ENCODE measurements at places on chromosomes 6 and 20.

GRCh38 chr6:144052488-144052887 is 42.9 kb downstream of the SF3B5 start:
- DNase-seq = no peak

- DNase-seq = no peak
Measured at GRCh38 chr20:48608756-48609155, 219.0 kb downstream of the PREX1 start.

DNA sequence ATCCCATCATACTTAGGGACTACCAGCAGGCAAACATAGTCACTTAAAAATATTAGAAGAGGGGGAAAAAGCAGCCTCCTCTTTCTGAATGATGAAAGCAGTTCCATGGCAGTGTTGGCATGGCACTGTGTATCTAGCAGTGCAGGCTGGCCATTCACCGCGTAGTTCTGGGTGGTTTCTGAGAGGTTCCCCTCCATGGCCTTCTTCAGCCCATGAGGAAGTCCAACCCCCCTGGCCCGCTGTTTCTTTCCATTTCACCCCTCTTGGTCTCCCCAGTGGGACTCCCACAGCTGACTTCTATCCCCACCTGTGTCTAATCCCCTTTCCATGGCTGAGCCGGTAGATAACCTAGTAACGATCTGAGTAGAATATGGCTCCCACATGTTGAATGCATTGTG is 17.0 kb downstream of the PPARD start:
- DNase-seq = no peak

DNA sequence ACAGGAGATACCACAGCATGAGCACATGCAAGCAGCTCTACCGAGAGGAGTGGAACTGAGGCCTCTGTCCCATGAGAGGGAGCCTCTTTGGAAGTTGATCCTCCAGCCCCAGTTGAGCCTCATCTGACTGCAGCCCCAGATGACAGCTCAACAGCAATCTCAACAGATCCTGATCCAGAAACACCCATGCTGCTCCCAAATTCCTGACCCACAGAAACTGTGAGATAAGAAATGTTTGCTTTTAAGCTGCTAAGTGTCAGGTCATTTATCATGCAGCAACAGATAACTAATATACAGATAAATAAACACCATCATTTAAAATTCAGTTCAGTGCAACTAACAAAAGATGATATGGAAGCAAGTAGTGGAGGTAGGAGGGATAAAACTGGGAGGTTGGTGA is 4.8 kb upstream of the ARFGEF2 start:
- no peak for DNase-seq

- DNase-seq = no peak
Measured at GRCh38 chr6:149691201-149691600, 26.7 kb downstream of the LATS1 start.

DNA sequence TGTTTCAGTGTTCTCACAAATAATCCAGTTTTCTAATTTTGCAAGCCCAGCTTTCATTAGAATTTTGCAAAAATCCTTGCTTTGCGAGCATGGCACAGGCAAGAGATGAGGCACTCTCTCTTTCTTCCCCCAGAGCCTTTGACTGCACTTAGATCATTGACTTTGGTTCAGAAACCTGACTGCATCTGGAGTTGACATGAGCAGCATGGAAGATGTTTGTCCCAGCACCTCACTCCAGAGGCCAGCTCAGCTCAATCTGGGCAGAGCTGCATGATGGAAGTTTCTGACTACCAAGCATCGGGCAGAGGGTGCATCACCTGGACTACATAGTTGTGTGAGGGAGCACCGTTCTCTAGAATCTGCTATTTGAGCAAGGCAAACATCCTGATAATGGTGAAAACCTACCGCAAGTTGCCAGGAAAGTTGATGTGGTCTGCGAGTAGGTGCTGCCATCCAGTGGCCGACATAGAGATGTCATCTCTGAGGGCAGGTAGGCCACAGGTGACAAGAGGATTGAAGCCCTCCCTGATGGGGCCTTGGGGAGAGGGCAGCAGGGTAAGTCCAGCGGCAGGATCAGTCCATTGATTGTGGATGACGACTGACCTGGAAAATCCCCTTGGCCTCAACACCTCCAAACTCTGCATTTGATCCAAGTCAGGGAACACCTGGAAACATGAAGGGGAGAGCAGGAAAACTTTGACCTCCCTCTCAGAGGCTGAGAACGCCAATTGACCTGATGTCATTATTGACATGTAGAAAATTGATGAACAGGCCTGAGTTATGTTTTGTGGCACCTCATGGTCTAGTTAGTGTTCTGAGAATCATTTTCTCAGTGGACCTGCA is 3.8 kb upstream of the LPA start:
- no peak for DNase-seq

GRCh38 chr6:78484198-78485064 is 382.9 kb upstream of the IRAK1BP1 start:
- DNase-seq = no peak

- no peak for DNase-seq
Measured at GRCh38 chr6:44942201-44942600, 385.9 kb upstream of the RUNX2 start.

DNA sequence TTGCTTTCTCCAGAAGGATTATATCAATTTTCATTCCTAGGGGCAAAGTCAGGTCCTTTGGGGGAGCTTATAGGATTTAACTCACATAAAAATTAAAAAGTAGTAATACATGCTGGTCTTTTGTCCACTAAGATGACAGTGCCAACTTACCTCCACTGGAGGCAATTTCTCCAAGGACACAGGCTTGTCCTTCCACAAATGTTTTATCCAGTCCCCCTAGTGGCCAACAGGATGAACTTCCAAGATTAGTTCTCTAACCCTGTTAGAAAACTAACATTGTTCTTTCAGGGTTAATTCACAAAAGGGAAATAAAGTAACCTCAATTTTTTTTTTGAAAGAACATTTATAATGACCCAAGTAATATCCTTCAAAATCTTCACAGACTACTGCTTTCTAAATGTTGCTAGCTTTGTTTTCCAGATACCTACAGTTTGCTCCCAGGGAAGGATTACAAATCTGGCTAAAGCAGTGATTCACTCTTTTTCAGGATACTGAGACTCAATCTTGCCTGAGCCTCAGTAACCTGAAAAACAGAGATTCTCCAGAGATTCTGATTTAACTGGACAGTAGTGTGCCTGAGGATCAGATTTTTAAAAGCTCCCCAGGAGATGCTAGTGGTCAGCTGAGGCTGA is 31.7 kb upstream of the UBR2 start:
- DNase-seq = no peak

- peak; percentile 71 for DNase-seq
Measured at GRCh38 chr20:50572938-50573777, 63.0 kb downstream of the PTPN1 start.

DNA sequence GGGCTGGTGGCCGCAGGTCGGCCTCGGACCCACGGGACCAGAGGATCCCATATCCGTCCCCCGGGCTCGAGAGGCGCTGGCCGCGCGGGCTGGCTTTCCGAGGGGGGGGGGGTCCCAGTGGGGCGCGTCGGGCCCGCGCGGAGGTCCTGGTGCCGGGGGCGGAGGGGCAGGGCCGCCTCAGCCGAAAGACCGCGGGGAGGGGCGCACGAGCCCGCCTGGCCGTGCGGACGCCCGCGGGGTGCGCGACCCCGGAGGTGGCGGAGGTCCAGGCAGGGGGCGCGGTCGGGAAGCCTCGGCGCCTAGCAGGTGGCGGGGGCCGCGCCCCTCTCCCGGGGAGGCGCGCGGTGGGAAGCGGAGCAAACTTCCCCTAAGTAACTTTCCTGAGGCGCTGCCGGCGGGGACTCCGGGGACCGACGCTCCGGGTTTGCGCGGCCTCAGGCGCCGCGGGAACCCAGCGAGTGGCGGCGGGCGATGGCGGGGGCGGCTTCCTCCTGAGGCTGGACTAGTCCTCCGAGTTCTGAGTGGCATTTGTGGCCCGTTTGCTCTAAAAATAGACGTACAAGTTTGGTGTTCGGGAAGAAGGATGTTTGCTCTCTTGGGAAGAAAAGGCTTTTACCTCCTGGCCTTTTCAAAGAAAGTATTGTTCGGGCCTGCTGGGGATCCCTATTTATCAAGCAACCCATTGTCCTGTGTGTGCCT is 26.5 kb upstream of the BTBD3 start:
- DNase-seq = peak; percentile 80

DNA sequence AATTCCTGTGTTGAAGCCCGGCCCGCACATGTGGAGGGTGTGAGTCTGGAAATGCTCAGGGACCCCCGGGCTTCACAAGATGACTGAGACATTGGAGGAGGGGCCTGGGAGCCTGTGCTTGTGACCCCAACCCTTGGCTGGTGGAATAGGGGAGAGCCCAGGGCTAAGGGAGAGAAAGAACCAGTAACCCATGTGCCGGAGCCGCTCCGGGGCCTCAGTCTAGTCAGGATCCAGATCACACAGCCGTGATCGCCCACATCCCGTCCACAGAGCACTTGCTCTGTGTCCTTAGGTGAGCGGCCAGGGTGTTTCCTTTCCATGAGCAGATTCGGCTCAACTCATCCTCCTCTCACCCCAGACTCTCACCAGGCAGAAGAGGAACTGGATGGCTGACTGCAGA is 152.3 kb upstream of the RPS6KA2 start:
- no peak for DNase-seq

DNA sequence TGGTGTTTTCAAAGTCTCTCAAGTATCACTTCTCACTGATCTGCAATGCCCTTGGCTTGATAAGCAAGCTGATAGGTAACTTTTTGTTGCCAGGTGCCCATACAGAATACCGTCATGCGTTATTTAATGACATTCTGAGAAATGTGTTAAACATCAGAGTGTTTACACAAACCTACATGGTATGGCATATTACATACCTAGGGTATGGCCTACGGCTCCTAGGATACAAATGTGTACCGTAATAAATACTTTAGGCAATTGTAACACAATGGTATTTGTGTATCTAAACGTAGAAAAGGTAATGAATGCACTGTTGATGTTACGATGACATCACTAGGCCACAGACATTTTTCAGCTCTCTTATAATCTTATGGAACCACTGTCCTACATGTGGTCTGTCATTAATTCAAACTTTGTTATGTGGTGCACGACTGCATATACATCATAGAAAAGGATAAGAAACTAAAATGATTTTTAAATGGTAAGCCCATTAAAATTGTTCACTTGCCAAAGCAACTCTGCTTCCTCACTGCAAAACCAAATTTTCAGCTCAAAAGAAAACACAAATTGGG is 35.7 kb downstream of the CSNK2A1 start:
- DNase-seq = no peak

GRCh38 chr6:161481786-161482516 is 208.1 kb upstream of the AGPAT4 start:
- DNase-seq = no peak

DNA sequence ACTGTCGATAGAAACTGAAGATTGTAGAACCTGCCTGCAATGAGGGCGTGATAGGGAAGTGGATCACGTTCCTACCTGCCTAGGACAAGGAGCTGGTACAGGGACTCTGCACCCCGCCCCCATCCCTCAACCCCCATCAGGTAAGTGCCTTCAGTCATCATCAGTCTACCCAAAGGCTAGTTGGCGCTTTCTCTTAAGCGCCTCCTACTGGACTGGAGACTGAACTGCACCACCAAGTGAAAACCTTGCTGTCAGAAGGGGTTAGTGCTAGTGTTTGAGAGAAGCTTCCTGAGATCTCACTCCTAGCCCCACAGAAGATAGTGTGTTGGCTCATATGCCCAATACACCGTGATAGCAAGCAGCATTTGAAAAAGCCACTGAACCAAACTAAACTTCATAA is 706.5 kb upstream of the MAN1A1 start:
- no peak for DNase-seq

- DNase-seq = no peak
Measured at GRCh38 chr6:106187424-106187982, 101.4 kb downstream of the PRDM1 start.

GRCh38 chr6:107870381-107870780 is 46.3 kb upstream of the SCML4 start:
- DNase-seq = no peak

GRCh38 chr6:137309078-137309762 is 90.0 kb upstream of the IFNGR1 start:
- peak; percentile 74 for DNase-seq

GRCh38 chr20:2136275-2136674 is 34.6 kb downstream of the STK35 start:
- no peak for DNase-seq

- DNase-seq = no peak
Measured at GRCh38 chr20:50197463-50198179, 7.0 kb downstream of the CEBPB start.

DNA sequence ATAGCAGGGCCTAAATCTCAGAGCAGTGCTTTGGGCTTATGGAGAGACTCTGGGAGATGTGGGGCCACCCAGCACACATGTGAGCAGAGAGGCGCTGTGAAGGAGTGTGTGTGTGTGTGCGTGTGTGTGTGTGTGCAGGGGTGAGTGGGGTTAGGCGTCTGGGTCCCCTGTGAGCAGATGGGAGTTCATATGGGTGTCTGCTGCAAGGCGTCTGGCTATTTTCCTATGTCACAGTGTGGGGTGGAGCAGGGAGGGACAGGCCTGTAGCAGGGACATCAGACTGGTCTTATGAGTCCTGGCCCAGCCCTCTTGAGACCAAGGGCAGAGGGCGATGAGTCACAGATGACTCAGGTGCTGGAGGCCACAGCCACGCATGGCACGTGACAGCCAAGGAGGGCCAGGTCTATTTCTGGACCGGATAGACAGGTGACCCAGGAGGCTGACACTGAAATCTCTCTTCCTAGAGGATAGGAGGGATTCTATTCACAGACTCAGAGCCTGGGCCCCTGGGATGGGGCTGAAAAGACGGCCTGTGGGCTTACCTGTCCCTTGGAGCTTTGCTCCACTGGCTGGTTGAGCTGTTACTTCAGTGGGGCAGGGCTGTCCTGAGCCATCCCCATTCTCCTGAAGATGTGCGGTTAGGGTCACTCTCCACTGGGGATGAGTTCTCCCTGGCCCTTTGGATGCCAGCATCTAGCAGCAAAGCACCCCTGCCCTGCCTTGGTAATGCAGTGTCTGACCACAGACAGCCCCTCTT is 28.9 kb downstream of the VEGFA start:
- peak; percentile 42 for DNase-seq

DNA sequence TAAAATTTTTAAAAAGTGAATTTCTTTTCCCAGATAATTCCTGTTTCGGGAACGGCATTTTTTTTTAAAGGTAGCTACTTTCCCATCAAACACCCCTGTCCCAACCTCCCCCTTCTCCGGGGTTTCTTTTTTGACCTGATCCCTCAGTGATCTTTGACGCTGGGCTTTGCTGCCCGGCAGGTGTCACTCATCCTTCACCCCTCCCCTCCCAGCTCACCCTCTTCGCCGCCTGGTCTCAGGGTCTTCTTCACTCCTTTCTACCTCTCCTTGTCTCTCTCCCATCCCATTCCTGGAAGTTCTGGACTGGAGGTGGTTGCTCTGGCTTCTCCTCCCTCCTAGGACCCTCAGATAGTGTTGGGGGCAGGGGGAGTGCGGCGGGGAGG is 329 bp upstream of the GPR6 start:
- DNase-seq = no peak

GRCh38 chr20:64063389-64064144 is 569 bp downstream of the TCEA2 start:
- DNase-seq = no peak

- DNase-seq = no peak
Measured at GRCh38 chr6:1610497-1611321, 994 bp downstream of the FOXC1 start.

DNA sequence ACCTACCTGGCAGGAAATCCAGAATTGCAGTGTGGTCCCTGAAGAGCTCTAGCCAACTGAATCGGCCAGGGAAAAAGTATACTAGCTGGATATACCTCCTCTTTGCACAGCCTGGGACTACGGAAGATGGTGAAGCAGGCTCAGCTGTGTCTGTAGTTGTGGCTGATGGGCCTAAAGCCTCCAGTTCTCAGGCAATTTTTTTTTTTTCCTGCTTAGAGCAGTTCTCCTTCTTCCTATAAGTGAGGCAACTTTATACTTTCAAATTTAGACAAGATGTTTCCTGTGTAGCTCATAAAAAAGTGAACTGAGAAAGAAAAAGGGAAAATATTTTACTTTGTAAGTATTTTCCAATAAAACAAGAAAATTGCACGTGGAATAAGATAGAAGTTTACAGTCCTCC is 172.9 kb downstream of the CARMIL1 start:
- peak; percentile 22 for DNase-seq
